ENCODE measurements at places on chromosomes 4 and X. TPM values are rescaled to one million over a fixed set of nuclear protein-coding genes. Genes with fewer than 3 reads are reported as not detected.

- DNase-seq: no peak
Measured at GRCh38 chr4:53267026-53267425, 98.8 kb downstream of the SCFD2 start.

- no peak for DNase-seq
Measured at GRCh38 chr4:612749-613125, 12.6 kb upstream of the PDE6B start.

GRCh38 chrX:114047558-114047957 lies 536.3 kb upstream of the HTR2C start:
- no peak for DNase-seq

- no peak for DNase-seq
Measured at GRCh38 chr4:86098691-86099090, 261.2 kb downstream of the MAPK10 start.

GRCh38 chr4:110753466-110753865 lies 130.6 kb upstream of the PITX2 start:
- no peak for DNase-seq

GRCh38 chrX:46169808-46170207 lies 375.4 kb downstream of the ZNF674 start:
- DNase-seq: no peak

DNA sequence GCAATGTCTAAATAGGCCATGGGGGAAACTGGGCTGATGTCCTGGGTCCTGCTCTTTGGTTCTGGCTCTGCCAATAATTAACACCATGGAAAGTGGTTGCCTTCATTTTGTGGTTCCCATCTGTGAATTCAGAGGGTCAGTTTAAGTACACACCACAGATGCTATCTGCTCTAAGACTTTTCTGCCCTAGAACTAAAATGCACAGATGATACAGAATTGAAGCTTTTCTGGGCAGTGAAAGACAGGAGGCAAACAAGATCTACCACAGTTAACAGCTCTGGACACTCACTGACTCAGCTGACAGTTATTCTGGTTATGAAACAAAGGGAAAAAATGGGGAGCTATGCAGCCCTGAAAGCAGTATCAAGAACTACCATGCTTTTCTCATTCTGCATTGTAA lies 37.3 kb downstream of the APBB2 start:
- no peak for DNase-seq

The BEX4 gene
- 52.6 TPM for total RNA-seq

Data from kidney (tissue), 22 donors.